Parietal lobe (tissue), 2 donors: ENCODE measurements at places on chromosomes 12 and 14. TPM values are rescaled to one million over a fixed set of nuclear protein-coding genes. Genes with fewer than 3 reads are reported as not detected.

The DCN gene
- 20.3 TPM for total RNA-seq

The TAS2R20 gene
- 26.0 TPM for total RNA-seq

The DDIT3 gene
- 3.8 TPM for total RNA-seq

The OTOGL gene
- total RNA-seq, result 0.31 TPM

The DPY19L2 gene
- total RNA-seq, result 49.8 TPM

The CLEC1A gene
- total RNA-seq, result 0.63 TPM

The VDR gene
- not detected for total RNA-seq

The BAG5 gene
- total RNA-seq, result 31.9 TPM

The GALNT8 gene
- 63.5 TPM for total RNA-seq

The CLEC14A gene
- total RNA-seq, result 4.1 TPM

The ZDHHC22 gene
- 14.7 TPM for total RNA-seq

The SERPINA1 gene
- total RNA-seq, result 1.9 TPM

The SMIM41 gene
- total RNA-seq, result not detected

The NTN4 gene
- total RNA-seq, result 62.9 TPM

The SRRM4 gene
- 19.7 TPM for total RNA-seq

The ESRRB gene
- 0.63 TPM for total RNA-seq

The GOLGA3 gene
- 64.2 TPM for total RNA-seq

The SLC25A21 gene
- total RNA-seq, result 1.9 TPM

The SCARB1 gene
- 17.5 TPM for total RNA-seq

The PPP4R4 gene
- 1.6 TPM for total RNA-seq

The CEBPE gene
- total RNA-seq, result not detected

The LRRC10 gene
- not detected for total RNA-seq

The MLF2 gene
- 110 TPM for total RNA-seq

The ZFYVE1 gene
- total RNA-seq, result 25.4 TPM

The PMCH gene
- not detected for total RNA-seq

The CHMP4A gene
- 35.1 TPM for total RNA-seq

The SCNN1A gene
- not detected for total RNA-seq

The INHBC gene
- not detected for total RNA-seq

The ALX1 gene
- total RNA-seq, result not detected

The RND1 gene
- 29.1 TPM for total RNA-seq

The GUCY2C gene
- not detected for total RNA-seq

The NPFF gene
- total RNA-seq, result not detected

The PCED1B gene
- total RNA-seq, result 1.3 TPM

The OTX2 gene
- total RNA-seq, result 0.31 TPM

The TPH2 gene
- not detected for total RNA-seq

The CCDC196 gene
- not detected for total RNA-seq

The RHOJ gene
- total RNA-seq, result 7.2 TPM

The HAL gene
- total RNA-seq, result not detected

The PTGER2 gene
- total RNA-seq, result not detected

The CRIP2 gene
- total RNA-seq, result 104 TPM

The GLIPR1L1 gene
- total RNA-seq, result not detected
